SJSA1 (cell line): ENCODE measurements at places on chromosomes 13 and 19.

- no peak for DNase-seq
These were observed 212.4 kb downstream of the ZIC5 start for GRCh38 chr13:99759163-99759552.

DNA sequence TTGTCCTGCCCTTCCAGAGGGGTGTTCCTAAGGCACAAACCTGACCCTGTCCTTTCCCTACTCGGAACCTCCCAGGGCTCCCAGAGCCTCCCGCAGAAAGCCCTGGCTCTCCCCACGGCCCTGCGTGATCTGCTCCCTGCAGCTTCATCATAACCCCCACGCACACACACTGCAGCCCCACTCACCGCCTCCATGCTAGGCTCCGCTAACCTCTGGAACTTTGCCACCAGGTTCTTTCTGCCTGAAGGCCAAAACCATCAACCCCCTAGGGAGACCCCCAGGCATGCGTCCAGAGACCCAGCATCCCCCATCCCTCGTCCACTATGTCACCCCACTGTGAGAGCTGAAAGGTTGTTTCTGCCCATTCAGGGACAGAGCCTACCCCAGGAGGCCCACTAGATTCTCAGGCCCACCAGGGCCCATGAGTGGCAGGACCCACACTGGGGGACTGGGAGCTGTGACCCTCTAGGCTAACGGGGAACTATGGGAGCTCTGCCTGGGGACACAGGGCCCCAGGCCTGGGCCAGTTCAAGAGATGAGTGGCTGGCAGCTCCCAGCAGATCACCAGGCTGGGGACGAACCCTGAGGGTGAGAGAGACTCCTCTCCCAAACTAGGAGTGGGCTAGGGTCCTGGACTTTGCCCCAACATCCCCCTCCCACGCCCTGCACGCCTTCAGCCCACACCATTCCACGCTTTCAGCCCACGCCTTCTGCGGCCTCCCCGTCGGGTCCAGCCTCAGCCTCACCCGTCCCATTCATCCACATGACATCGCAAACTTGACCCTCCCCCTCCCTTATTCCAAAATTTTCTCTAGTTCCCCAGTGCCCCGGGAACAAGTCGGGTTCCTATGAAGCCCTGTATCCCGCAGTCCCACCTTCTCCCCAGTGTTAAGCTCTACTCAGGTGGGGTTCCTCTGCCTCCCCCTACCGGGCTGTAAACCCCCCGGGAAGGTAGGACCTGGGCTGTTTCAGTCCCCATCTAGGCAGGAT lies 33.2 kb upstream of the PNMA8B start:
- no peak for DNase-seq

GRCh38 chr13:23701636-23702035 lies 131.4 kb downstream of the TNFRSF19 start:
- DNase-seq = no peak

DNA sequence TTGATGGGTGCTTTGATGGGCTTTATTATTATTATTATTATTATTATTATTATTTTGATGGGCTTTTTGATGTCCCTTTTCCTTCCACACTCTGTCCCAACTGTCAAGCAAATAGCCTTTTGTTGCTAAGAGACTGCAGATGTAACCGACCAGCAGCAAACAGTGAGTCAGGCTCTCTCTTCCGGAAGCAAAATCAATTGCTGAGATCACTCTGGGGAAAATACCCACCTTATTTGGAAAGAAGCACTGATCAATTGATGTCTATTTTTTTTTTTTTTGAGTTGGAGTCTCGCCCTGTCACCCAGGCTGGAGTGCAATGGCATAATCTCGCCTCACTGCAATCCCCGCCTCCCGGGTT lies 2.9 kb downstream of the LDLR start:
- DNase-seq = no peak

- no peak for DNase-seq
These were observed 1.5 kb downstream of the TTC9B start for GRCh38 chr19:40216777-40217026.

DNA sequence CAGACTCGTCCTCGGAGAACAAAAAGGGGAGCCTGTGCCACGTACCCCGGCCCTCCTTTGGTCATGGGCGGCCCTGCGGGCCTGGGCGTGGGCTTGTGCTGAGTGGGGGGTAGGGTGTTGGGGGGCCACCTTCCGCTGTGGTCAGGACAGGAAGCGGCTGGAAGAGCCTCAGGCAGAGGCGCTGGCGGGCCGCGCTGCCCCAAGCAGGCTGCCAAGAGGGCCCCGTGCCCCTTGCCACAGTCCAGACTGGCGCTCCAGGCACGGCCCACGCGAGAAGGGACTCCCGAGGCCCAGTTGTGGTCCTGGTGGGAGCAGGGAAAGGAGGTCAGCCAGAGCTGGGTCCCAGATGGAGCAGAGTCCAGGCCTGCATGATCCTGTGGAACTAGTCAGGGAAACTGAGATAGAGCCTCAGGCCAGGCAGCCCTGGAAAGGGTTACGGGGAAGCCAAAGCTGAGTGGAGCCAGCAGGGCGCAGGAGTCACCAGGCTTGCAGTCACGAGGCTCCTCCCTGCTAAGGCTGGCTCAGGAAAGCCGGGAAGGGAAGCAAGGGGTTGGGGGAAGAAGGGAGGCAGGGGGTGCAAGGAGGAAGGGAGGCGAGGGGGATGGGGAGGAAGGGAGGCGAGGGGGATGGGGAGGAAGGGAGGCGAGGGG lies 135.0 kb downstream of the CRYL1 start:
- no peak for DNase-seq

- DNase-seq = no peak
These were observed 670.3 kb downstream of the UQCRFS1 start for GRCh38 chr19:28542394-28543243.

- no peak for DNase-seq
These were observed at the start of gene CILP2 for GRCh38 chr19:19538061-19538784. CILP2 (plus strand) TSS chr19:19538265; CDS start chr19:19538350, 85 bp downstream.

DNA sequence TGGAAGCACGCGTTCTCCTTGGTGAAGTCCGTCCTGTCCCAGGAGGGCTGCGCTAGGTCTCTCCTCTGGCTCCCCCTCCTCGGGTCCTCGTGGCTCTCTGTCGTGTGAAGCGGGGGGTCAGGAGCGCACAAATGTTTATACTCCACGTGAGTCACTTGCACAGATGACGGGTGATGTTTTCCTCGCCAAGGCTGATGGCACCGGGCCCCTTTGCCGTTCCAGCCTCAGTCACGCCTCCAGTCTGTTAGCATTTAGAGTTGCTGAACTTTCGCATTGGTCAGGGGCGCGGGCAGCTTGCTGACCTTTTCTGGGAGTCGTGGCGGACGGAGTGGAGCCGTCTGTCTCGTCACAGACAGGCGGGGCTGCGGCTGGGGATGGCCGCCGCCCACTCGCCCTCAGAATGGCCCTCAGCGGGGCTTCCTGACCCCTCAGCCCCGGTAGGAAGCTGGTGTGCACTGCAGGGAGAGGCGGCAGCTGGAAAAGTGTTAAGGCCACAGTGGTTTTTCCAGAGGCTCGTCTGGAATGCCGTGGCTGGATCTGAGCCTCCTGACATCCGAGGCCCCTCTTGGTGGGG lies 13.7 kb downstream of the KLHL26 start:
- no peak for DNase-seq

DNA sequence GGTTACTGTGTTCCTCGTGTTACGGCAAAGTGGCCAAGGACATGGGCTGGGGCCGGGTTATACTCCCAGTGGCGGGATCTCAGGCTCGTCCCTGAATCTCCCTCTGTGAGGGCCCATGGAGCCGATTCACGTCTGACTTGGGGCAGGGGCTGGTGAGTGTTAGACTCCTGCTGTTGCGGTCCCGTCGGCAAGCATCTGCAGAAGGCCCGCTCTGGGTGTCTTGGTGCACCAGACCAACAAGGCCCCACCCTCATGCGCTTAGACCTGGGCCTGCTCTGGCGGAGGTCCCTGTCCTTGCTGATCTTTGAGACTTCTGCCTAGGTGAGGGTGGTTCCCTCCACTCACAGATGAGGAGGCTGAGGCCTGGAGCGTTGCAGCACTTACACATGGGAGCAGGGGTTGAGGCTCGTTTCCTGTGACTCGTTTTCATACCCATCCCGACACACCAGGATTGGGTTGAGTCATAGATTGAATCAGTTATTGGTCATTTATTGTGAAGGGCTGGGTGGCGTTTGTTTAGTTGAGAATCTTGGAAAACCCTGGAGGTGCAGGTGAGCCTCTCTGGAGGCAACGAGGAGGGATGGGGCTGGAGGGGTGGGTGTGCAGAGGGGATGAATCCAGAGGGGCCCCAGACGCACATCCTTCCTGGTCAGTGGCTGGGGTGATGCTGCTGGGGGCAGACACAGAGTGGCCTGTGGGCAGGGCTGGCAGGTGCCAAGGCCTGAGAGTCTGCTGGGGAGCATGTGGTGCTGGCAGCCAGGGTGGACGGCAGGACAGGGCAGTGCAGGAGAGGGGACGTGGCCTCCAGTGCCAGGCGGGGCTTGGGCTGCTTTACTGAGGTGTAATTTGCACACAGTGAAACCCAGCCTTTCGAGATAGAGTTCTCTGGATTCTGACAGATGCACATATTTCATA lies 4.6 kb downstream of the EPN1 start:
- no peak for DNase-seq

DNA sequence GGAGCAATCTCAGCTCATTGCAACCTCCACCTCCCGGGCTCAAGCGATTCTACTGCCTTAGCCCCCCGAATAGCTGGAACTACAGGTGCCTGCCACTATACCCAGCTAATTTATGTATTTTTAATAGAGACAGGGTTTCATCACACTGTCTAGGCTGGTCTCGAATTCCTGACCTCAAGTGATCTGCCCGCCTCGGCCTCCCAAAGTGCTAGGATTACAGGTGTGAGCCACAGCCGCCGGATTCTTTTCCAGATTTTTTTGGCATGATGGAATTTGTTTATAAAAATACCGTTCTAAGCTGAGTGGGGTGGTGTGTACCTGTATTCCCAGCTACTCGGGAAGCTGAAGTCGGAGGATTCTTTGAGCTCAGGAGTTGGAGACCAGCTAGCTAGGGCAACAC lies 6.0 kb upstream of the ATG4D start:
- no peak for DNase-seq

DNA sequence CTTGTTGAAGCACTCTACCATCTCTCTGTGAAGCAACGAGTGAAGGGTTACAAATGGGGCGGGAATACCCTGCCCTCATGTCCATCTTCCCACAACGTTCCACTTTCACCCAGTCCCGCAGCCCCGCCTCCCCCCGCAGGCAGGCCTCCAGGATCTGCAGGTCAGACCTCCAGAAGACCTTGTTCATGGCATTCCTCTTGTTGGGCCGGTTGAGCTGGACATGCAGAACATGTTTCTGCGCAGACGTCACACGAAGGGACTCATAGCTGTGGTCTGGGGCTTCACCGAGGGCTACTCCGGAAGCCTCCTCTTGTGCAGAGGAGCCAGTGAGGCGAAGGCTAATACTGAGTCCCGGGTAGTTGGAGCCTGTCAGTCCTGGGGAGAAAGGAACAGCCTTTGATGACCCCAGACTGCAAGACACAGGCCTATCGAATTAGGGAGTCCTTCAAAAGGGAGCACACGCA lies 420 bp downstream of the ECH1 start:
- peak; percentile 94 for DNase-seq

DNA sequence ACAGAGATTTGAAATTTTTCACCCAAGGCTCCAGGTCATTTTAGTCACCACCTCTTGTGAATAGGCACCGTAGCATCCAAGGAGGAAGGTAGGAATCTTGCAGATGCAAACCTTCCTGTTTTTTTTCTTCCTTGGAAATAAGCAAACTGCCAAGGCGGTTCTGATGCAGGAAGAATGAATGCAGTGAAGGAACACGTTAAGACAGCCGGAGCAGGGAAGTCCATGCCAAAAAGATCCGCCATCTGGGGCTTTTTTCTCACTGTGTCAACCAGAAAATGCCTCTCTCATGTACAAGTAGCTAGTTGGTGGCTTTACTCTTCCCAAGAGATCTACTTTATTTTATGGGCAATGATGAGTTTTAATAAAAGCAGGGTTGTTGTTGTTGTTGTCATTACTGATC lies 142.4 kb downstream of the ZIC5 start:
- DNase-seq = no peak

- DNase-seq = no peak
These were observed 7.7 kb downstream of the PLEKHF1 start for GRCh38 chr19:29672933-29673336.

GRCh38 chr13:94859278-94859691 lies 146.9 kb upstream of the SOX21 start:
- no peak for DNase-seq

- DNase-seq = no peak
These were observed 81.8 kb downstream of the PAN3 start for GRCh38 chr13:28220166-28220565.

GRCh38 chr19:508204-509150 lies 1.2 kb downstream of the TPGS1 start:
- DNase-seq = no peak
